Stimulated activated CD8-positive, alpha-beta memory T cell treated with anti-CD3 and anti-CD28 coated beads, Interleukin-2, amount 100 ng/mL, for 1 hour (primary cell): ENCODE measurements at places on chromosomes 1 and 21.

- no peak for DNase-seq
These were observed 75.9 kb upstream of the GALNT2 start for GRCh38 chr1:229991104-229991513.

DNA sequence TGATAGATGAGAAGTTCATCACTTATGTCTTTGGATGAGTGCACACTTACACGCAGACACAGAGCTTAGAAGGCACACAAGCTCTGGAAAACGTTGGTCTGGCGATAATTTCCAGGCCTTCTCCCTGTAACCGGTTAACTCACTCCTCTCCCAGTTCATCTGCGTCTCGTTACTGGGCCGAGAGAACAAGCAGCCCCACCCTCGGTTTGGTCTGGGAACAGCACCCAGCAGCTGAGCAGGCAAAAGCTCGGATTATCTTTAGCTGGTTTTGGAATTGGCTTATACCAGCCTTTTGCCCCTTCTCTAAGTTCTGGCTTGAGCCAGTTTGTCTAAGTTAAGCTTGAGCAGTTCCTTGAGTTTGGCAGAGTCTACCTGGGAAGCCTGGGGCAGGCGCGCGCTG lies 27.3 kb upstream of the COL6A1 start:
- DNase-seq = no peak

DNA sequence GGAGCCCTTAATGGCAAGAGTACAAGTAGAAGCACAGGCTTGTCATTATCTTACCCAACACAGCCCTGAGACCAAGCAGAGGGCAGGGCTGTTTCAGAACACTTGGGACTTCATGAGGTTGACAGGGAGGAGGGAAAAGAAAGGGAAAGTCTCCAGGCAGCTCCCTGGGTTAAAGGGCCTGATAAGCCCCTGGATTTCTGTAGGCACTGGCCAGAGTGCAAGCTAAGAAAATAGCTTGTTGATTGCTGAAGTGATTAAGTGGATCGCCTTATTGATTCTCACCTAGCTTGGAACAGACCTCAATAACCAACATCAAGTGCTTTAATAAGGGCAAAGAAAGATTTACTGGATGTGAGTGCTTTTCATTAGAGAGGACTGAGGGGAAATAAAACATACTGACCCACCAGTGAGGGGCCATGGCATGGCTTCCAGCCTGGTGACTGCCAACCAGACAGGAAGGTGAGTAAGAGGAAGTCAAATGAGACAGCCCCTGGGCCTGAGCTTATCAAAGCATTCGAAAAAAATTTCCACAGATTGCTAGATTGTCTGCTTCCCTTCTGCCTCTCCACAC lies 121.4 kb upstream of the NFIA start:
- DNase-seq = no peak

DNA sequence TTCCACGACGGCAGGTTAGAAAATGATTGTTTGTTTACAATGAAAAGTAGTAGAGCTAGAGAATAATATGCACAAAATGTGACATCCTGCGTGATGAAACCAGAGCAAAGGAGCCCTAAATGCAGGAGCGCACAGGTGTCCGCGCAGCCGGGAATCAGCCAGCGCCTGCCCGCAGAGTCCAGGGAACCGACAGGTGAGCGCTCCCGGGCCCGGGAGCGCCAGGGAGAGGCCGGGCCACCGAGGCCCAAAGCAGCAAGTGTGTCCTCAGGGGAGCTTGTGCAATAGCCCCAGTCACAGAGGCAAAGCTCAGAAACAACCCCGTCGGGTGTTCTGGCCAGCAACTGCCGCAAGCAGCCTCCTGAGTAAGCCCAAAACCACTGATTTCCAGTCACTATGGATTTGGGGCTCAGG lies 789 bp upstream of the GALE start:
- no peak for DNase-seq

- DNase-seq = no peak
These were observed 98.0 kb upstream of the HP1BP3 start for GRCh38 chr1:20885121-20885520.

- no peak for DNase-seq
These were observed 10.1 kb downstream of the GLIS1 start for GRCh38 chr1:53728702-53729455.
